ENCODE measurements at places on chromosomes 6 and 20.

DNA sequence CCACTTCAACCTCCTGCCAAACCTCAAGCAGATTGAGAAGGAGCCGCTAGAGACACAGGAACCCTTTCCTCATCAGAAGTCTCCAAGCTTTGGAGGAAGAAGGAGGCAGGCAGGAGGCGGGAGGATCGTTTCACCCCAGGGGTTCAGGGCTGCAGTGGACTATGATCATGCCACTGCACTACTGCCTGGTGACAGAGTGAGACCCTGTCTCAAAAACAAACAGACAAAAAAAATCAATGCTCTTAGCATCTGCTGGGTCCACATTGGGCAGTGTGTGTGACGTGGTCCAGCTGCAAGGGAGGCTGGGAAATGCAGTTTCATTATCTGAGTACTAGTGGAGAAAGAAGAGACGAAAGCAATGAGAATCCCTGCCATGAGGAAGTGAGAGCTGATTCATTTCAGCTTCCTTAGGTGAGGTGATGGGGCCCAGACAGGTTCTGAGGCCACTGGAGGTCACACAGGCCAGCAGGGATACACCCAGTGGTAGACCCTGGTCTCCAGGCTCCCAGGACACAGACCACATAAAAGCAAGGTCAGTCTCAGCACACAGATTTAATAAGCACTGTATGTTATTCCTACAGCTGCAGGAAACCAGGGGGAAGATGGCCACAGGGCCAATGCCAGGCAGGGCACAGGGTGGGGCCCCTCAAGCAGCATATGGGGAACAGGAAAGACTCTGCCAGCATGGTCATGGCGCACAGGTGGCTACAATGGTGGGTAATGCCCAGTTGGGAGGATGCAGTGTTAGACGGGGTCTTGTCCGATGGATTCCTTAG is 4.3 kb downstream of the GFRA4 start:
- DNase-seq = no peak

GRCh38 chr6:8225113-8225512 is 122.8 kb upstream of the EEF1E1 start:
- DNase-seq = no peak

GRCh38 chr6:116136373-116136772 is 10.4 kb upstream of the COL10A1 start:
- DNase-seq = no peak

GRCh38 chr20:39395478-39396291 is 433.5 kb downstream of the DHX35 start:
- no peak for DNase-seq

DNA sequence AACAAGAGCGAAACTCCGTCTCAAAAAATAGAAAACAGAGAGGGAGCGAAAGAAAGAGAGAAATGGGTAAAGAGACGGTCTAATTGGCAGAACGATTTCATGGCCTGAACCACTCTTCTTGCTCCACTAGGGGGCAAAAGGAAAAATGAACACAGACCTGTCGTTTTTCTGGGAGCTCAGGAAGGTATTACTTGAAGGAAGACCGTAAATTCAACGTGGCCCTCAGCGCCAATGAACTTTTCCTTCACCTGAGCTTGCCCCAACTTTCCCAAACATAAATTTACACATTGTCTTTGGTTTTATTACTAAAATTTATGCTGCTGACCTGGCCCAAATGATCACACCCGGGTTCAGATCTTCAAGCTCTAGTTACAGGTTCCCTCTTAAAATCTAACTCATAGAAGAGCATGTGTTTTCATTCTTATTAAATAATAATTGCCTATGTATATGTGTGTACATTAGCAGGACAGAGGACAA is 67.3 kb downstream of the ATP9A start:
- peak; percentile 80 for DNase-seq

DNA sequence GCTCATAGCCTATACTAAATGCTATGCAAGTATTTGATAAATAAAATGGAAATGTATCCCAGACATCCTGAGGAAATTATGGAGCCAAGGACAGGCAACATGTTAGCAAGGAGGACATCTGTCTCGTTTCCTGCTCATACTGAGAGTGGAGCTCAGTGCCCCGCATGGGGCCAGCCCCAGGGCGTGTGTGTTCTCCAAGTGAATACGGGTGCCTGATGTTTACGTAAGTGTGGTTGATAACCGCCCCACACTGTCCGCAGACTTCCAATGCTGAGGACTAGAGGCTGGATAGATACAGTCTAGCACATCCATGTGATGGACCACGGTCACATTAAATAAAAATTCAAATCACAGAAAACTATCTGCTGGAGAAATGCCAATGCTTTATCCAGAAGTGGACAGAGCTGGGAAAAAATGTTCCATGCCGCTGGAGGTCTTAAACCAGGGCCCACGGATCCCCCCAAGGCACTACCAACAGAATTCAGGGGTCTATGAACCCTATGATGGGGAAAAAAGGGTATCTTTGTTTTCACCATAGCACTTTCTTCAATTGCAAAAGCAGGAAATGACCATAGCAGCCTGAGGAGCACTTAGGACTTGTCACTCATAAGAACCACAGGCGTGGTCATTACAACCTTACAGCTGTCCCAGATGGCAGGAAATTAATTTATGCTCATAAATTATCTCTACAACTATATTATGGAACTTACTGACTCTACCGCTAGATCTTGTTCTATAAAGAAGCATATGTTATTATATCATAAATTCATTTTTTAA is 24.9 kb downstream of the TGM2 start:
- DNase-seq = no peak

GRCh38 chr6:167796192-167796981 is 30.3 kb upstream of the AFDN start:
- DNase-seq = peak; percentile 73

- DNase-seq = no peak
Measured at GRCh38 chr6:157069585-157069984, 253.7 kb downstream of the TMEM242 start.

DNA sequence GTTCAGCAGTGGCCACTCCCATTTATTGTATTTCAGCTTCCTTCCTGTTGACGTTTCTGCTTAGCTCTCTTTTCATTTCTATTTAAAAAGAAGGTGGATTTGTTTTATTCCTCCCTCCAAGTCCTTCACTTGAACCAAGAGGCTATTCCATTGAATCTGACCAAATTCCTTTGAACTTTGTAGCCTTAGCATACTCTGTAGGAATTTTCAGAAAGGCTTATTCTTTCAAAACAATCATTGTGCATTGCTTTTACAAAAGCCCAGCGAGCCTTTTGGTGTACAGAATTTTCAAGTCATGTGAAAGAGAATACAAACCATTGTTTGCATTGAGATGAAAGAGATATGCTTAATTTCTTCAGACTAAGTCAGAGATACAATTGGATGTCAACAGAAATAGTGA is 151.0 kb upstream of the INSM1 start:
- DNase-seq = no peak

- DNase-seq = no peak
Measured at GRCh38 chr20:45318386-45318939, 10.4 kb upstream of the MATN4 start.

DNA sequence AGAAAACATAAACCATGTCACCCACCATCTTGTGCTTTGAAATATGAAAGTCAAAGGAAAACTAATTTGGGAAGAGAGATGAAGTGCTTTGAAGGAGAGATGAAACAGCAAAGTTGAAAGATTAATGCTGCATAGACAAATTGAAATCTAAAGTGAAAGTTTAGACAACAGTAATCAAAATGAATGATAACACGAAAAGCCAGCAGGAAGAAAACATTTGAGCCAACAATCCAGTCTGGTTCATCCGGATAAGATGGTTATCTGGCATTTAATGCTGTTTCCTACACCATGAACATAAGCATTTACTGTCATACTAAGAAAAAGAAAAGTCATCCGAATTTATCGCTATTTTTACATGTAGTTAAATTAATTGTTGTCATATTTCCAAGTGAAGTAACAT is 595 bp downstream of the HAO1 start:
- DNase-seq = no peak

Data from HT-29 (cell line).